ENCODE measurements at places on chromosomes 4 and X.

GRCh38 chr4:3044870-3045819, 29.2 kb downstream of the HTT-AS start:
- H3K27me3 ChIP-seq, result no peaks in the 10 kb centered on the region
- no peak overlapping the region for H3K4me3 ChIP-seq
- H3K36me3 ChIP-seq, result no peaks in the 10 kb centered on the region
- no peak overlapping the region for H3K27ac ChIP-seq
- no peaks in the 10 kb centered on the region for H3K4me1 ChIP-seq
- DNase-seq, result peak; percentile 38

DNA sequence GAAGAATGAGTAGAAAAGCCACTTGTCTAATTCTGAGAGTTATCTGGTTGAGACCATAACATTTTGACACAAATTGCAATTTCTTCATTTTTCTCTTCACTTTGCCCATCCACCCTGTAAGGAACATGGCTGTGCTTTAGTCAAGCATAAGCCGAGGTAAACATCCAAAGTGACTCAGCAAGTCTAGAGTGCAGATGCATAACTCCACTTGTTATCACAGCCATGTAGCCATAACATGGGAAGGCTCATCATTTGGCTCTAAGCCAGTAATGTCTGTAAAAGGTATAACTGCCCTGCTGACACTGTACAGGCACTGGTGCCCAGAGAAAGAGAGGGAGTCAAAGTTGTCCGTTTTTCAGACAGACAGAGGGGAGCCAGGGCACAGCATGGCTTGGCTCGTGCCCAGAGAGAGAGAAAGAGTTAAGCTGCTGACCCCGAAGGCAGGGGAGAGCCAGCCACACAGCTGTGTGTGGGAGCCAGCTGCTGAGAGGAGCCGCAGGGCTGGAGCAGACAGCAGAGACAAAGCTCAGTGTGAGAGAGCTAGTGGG, 76.9 kb upstream of the EXOC1L start:
- H3K27ac ChIP-seq, result no peak overlapping the region
- no peak overlapping the region for H3K4me3 ChIP-seq
- no peaks in the 10 kb centered on the region for H3K36me3 ChIP-seq
- no peaks in the 10 kb centered on the region for H3K4me1 ChIP-seq

- no peaks in the 10 kb centered on the region for H3K27me3 ChIP-seq
- no peak overlapping the region for H3K27ac ChIP-seq
- H3K4me1 ChIP-seq, result no peaks in the 10 kb centered on the region
- no peak for DNase-seq
Observed at GRCh38 chr4:183158062-183158461, 59.0 kb downstream of the WWC2 start.

GRCh38 chr4:87704001-87704400, 53.9 kb downstream of the DMP1 start:
- H3K27me3 ChIP-seq, result no peaks in the 10 kb centered on the region
- H3K27ac ChIP-seq, result no peak overlapping the region
- DNase-seq, result no peak
- H3K36me3 ChIP-seq, result no peaks in the 10 kb centered on the region

- no peak overlapping the region for H3K4me3 ChIP-seq
- no peaks in the 10 kb centered on the region for H3K27me3 ChIP-seq
- no peak overlapping the region for H3K27ac ChIP-seq
- no peak for DNase-seq
- no peaks in the 10 kb centered on the region for H3K4me1 ChIP-seq
Observed at GRCh38 chr4:134174271-134174670, 27.3 kb downstream of the PABPC4L start.

Measured in colonic mucosa (tissue), 4 donors.